HAP-1 (cell line): ENCODE measurements at places on chromosomes 7 and 10.

DNA sequence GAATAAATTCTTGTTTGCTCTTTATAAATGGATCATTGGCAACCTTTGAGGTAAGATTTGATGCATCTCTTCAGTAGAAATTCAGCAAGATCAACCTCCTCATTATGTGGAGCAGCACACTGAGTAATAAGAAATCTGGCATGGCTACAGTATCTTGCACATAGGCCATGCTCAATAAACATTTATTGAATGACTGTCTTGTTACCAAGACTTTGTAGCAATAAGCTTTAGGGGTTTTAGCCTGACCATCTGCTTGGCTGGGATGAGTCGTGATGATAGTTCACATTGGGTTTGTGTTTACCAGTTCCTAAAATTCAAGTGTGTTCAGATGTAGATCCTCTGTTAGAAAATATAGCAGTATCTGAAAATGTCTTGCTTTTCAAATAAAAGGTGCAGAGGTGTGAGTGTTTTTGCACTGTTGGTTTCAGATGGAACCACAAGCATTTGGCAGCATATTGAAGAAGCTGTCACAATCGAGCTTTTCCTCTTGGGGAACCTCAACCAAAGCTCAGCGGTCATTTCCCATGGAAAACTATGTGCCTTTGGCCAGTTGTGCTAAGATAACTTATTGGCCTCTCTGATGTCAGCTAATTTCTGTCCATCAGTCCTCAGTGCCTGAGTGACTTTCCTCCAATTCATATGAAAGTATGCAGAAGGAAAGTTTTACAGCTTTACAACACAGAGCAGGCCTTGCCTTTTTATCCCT lies 442.6 kb downstream of the GFRA1 start:
- no peak for DNase-seq

DNA sequence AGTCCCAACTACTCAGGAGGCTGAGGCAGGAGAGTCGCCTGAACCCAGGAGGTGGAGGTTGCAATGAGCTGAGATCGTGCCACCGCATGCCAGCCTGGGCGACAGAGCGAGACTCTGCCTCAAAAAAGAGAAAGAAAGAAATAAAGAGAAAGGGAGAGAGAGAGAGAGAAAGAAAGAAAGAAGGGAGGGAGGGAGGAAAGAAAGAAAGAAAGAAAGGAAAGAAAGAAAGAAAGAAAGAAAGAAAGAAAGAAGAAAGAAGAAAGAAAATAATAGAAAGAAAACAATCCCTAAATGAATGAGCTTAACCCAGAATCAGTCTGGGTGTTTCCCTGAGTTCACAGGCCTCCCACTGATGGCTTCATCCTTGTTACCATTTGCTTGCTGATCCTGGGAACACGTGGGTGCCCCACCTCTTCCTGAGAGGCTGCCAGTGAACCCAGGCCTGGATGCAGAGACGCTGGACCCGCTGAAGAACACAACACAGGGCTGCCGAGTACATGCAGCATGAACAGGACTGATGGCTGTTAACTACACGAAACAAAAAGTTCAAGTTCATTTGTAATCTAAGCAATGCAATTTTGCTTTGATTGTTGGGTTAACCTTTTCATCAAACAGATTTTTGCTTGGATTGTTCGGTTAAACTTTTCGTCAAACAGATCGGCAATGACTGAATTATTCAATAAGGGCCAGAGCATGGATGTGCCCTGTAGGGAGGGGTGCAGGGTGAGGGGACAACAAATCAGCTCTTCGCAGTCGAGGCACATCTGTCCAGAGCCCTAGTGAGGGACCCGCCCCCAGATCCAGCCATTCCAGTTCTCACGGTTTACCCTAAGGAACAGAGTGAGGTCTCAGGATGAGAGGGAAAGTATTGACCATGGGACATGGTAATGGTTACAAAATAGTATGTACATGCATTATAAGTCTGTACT lies 11.5 kb downstream of the NPFFR1 start:
- no peak for DNase-seq

- DNase-seq = no peak
Observed at GRCh38 chr7:5478568-5479430, 55.2 kb upstream of the TNRC18 start.

- DNase-seq = no peak
Observed at GRCh38 chr7:39637400-39637799, 14.0 kb downstream of the RALA start.

- peak; percentile 29 for DNase-seq
Observed at GRCh38 chr7:29987811-29988317, 1.7 kb downstream of the SCRN1 start.

DNA sequence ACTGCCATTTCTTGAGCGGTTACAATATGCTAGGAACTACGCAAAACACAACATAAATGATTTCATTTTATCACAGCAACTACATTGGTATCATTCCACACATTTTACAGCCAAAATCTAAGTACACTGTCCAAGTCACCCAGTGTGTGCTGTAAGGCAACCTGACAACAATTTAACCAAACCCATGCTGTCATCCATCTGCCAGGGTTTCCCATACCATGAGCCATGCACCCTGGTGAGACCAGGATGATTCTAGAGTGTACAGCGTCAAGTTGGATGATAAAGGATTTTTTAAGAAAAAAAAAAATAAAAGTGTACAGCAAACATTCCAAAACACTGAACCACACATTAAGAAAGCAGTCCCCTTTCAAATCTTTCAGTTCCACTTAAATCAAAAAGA lies 52.9 kb downstream of the PIK3AP1 start:
- no peak for DNase-seq
